ENCODE measurements at places on chromosomes 3 and 15. TPM values are rescaled to one million over a fixed set of nuclear protein-coding genes. Genes with fewer than 3 reads are reported as not detected.
A peak's percentile ranks its signal among the peaks of the same experiment; 100 is the strongest.

DNA sequence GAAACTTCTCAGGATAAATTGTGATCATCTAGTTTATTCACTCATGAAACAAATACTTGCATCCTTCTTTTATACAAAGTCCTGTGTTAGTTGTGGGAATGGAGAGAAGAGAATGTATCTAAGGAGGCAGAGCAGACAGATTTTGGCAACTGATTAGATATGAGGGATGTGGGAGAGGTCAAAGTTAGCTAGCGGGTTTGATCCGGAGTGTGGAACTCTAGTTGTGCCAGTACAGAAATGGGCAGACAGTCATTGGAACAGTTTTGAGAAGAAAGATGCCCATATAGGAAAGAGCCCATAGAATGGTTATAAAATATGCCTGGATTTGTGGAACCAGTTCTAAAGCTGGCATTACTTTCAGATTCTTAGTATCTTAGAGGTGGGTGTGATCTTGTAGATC is 141.1 kb downstream of the FNDC3B start:
- DNase-seq, result no peak

- DNase-seq, result no peak
These were observed 54.1 kb downstream of the LEO1 start for GRCh38 chr15:51917493-51917892.

GRCh38 chr3:132643366-132643765 is 16.2 kb downstream of the ACAD11 start:
- DNase-seq, result no peak

- DNase-seq, result no peak
These were observed 161.3 kb upstream of the GADL1 start for GRCh38 chr3:31055757-31056156.

- no peak for DNase-seq
These were observed 104.3 kb downstream of the ZNF280D start for GRCh38 chr15:56628893-56629532.

GRCh38 chr15:34610354-34610753 is 26.9 kb upstream of the GOLGA8B start:
- DNase-seq, result no peak

DNA sequence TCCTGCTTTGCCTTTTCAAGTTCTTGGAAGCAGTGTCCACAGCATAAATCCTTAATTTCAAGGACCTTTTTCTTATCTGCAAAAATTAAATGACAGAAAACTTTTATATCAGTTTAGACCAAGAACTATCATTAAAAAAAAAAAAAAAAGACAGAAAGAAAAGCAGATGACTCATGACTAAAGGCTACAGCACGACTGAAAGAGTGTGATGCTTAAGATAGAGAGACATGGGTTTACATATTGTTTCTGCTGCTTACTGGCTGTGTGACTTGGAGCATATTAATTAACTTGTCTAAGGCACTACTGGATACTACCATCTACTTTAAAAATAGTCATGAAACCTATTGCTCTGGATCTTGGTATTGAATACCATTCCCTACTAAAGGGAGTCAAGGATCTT is 62.3 kb downstream of the CEP152 start:
- DNase-seq, result no peak

DNA sequence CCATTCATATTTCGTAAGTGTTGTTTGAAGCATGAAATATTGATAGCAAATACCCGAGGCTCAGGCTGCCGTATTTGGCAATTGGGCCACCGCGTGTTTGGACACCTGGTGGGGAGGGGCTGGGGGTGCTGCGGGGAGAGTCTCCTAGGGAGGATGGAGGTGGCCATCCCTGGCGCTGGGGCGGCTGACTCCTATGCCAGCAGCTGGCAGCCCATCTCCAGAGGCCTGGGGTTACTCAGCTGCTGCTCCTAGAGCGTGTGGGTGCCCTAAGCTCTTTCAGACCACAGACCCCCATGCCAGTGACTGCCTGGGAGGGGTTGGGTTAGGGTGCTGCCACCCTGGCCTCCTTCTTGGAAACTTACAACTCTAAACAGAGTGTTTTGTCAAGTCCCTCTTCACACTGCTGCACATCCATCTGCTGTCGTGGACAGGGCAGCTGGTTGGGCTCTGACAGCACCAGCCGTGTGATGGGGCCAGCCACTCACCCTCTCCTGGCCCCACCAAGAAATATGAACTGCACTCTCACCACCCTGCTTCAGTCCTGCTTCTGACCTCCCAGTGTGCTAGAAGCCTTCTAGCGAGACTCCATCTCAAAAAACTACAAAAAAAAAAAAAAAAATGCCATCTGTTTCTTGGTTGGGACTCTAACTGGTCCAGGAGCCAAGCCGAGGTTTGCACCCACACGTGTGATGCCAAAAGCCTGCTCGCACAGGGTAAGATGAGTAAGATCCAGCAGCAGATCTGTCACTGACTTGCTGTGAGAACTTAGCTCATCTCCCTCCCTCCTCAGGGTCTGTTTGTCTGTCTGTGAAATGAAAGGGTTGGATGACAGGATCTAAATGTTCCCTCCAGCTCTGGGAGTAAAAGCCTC is 156.2 kb downstream of the MEGF11 start:
- DNase-seq, result no peak

DNA sequence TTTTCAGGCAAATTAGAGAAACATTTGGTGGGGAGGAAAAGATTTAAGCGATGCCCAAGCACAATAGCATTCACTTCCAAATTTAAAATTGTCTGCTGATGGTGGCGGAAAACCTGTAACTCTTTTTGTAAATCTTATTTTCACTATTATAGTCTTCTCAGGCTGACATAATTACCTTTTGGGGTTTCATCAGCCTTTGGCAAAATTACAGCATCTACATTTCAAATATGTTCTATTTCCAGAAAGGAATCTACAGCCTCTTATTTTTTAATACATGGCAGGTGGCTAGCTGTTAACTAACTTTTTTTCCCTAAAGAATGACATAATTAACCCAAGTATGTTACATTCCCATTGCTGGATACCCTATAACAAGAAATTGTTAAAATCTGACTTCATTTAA is 391.5 kb upstream of the CCDC54 start:
- DNase-seq, result no peak

DNA sequence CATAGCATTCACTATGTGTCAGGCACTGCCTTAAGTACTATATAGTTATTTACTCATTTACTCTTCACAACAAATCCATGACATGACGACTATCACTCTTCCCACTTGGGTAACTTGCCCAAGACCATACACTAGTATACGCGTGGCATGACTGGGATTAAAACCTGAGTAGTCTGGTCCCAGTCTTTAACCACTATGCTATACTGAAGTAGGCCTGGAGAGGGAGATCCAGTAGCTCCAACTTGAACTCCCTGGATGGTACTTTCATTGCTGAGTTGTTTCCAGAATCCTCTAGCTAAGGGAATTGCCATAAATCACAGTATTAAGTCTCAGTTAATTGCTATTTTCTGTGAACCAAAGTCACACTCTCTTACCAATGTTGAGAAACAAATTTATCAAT is 116.2 kb upstream of the LSAMP start:
- DNase-seq, result no peak

- no peak for DNase-seq
These were observed 293.5 kb downstream of the SOX2 start for GRCh38 chr3:182005219-182005618.

- DNase-seq, result no peak
These were observed 134.7 kb downstream of the ADAMTS17 start for GRCh38 chr15:100207053-100207452.

GRCh38 chr3:128508852-128509251 is 15.9 kb upstream of the GATA2 start:
- no peak for DNase-seq

DNA sequence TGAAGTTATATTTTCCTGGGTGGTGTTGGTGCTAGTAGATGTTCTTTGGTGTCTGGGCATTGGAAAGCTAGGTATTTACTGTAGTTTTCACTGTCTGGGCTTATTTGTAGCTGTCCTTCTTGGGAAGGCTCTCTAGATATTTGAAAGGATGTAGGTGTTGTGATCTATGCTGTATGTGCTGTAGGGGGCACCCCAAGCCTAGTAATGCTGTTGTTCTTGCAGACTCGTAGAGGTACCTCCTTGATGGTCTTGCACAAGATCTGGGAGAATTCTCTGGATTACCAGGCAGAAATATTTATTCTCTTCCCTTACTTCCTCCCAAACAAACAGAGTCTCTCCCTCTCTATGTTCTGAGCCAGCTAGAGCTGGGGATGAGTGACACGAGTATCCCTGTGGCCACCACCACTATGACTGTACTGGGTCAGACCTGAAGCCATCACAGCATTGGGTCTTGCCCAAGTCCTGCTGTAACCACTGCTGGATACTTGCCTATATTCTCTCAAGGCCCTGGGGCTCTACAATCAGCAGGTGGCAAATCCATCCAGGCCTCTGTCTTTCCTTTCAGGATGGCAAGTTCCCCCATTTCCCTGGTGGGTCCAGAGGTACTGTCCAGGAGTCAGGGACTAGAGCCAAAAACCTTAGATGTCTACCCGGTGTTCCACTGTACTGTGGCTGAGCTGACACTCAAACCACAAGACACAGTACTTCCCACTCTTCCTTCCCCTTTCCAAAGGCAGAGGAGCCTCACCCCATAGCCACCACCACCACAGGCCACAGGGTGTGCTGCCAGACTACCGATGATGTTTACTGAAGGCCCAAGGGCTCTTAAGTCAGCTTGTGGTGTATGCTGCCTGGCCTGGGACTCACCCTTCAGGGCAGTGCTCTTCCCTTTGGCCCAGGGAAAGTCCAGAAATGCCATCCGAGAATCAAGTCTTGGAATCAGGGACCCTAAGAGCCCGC is 195.2 kb upstream of the DPPA4 start:
- peak; percentile 30 for DNase-seq

Gene CCR2
- not detected for total RNA-seq

Gene PML
- 29.9 TPM for total RNA-seq

Gene RPN1
- total RNA-seq, result 170 TPM

Gene HRH1
- total RNA-seq, result not detected

Gene GADL1
- total RNA-seq, result 1.9 TPM

Gene WDR72
- total RNA-seq, result 26.6 TPM

Data from progenitor cell of endocrine pancreas (in vitro differentiated cells).